ENCODE measurements at places on chromosomes 3 and 15.

DNA sequence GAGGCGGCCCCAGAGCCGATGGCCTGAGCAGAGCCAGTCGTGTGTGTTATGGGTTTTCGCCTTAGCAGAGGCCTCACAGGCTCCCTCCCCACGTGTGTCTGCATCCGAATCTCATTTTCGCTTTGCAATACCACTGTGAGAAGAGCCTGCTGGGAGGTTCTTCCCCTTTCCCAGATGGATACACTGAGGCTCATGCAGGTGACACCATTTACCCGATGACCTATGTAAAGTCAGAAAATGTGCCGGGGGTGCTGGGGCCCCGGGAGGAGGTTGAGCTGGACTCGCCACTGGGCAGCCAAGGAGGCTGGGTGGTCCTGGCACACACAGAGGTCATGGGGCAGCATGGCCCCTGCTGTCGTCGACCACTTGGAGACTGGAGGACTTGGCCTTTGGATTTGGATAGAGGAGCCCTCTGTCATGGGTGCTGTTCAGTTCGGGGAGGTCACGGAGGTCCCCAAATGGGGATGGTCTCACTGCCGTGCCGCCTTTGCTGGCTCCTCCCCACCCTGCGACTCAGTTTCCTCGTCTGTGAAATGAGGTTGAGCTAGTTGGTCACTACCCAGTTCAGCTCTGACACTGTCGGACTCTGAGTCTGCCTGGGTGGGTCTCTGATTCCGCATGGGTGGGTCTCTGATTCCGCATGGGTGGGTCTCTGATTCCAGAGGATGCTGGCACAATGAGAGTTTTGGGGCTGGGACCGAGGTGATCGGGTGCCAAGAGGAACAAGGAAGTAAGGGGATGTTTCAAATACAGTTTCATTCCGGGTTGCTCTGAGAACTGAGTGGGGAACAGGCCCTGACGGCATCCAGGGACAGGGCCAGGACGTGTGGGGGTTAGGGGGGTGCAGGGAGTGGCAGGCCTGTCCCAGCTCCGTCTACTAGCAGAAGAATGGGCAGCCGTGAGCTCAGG lies 23.2 kb upstream of the MUC4 start:
- DNase-seq, result no peak

- DNase-seq, result no peak
Observed at GRCh38 chr3:62246985-62247384, 126.4 kb downstream of the FEZF2 start.

GRCh38 chr15:77554306-77555080 lies 78.2 kb downstream of the LINGO1 start:
- DNase-seq, result no peak

GRCh38 chr3:5735896-5736295 lies 548.4 kb downstream of the EDEM1 start:
- DNase-seq, result no peak

DNA sequence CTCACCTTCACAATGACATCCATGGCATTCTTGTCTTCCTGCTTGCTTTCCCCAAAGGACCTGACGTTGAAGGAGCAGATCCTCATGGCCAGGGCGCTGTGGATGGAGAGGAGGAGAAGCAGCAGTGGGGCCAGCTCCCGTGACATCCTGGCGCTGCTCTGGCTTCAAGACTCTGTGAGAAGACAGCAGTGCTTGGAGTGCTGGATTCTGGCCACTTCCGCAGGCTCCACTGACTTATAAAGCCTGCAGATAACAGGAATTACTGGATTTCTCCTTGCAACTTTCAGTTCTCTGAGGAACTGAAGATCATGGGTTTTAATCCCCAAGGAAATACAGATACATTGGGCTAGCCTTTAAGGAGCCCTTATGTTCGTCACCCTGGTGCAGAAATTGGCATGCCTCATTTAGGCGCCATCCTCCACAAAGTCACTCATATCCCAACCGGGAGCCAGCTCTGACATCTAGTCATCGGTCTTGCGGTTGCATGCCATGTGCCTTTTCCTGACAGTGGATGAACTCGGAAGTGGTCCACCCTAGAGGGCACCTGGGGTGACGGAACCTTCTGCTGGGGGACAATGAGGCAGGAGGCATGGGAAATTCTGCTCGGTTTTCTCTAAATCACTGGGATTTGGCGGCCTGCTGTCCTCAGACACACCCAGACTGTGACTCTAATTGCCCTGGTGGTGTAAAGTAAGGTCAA lies at the start of gene DNASE1L3:
DNASE1L3 (minus strand) TSS at position 212 of the 700 bp plus-strand sequence; CDS start at position 146, 66 bp downstream.
- no peak for DNase-seq

- DNase-seq, result no peak
Observed at GRCh38 chr3:14175383-14176037, 2.9 kb downstream of the XPC start.

DNA sequence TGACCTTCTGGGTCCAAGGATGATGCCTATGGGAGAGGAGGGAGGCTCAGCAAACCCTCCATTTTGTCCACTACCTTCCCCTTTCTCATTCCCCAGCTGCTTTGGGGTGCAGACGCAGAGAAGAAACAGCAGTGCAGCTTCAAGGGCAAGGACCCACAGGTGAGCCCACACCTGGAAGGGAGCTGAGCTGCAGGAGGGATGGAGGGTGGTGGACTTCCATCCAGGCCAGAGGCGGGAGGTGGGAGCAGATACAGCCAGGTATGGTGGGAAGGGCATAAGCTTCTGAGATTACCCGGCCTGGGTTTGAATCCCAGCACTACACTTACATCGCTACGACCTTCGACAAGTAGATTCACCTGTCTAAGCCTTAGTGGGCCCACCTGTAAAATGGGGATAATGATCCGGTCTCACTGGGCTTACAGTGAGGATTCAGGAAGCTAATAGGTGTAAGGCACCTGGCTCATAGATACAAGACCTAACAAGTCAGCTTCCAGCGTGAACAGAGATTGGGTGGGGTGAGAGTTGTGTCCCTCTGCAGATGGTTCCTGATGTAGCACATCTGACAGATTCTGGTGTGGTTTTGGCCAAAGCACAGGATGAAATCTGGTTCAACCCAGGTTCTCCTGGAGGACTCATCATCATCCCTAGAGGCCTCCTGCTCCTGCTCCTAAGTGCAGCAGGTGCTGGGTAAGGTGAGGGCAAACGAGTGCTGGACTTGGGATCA lies 15.9 kb downstream of the CIB1 start:
- DNase-seq, result no peak

- no peak for DNase-seq
Observed at GRCh38 chr15:55786341-55786740, 43.4 kb upstream of the PRTG start.

DNA sequence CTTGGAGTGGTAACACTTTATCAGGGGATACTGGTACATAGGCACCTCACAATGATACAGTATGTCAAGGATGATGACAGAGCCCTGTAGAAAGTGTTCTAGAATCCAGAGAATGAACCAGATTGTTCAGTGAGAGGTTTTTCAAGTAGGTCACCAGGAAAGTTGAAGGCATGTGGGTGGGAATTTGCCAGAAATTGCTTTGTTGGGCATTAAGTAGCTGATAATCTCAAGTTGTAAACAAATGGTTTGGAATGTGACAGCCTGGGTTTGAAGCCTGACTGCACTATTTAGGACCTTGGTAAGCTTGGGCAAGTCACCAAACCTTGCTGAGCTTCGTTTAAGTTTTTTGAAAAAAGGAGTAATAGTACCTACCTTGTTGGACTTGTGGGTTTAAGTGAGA lies 12.5 kb downstream of the SLC35G2 start:
- DNase-seq, result no peak

DNA sequence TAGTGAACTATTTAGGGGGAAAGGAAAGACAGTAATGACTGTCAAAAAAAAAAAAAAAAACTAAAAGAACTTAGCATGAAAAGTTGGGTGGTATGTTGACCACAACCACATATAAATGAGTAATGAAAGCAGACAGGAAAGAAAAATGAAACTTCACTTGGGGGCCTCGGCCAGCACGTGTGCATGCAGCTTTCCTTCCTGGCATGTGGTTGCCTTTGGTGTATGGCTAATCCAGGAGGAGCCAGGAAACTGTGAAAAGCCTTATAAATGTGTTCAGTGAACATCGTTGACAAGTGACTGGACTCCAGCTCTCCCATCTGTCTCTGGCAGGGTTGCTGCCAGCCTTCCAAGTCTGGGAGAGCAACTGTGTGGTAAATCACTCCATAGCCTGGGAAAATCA lies 195.1 kb downstream of the DTWD1 start:
- no peak for DNase-seq

DNA sequence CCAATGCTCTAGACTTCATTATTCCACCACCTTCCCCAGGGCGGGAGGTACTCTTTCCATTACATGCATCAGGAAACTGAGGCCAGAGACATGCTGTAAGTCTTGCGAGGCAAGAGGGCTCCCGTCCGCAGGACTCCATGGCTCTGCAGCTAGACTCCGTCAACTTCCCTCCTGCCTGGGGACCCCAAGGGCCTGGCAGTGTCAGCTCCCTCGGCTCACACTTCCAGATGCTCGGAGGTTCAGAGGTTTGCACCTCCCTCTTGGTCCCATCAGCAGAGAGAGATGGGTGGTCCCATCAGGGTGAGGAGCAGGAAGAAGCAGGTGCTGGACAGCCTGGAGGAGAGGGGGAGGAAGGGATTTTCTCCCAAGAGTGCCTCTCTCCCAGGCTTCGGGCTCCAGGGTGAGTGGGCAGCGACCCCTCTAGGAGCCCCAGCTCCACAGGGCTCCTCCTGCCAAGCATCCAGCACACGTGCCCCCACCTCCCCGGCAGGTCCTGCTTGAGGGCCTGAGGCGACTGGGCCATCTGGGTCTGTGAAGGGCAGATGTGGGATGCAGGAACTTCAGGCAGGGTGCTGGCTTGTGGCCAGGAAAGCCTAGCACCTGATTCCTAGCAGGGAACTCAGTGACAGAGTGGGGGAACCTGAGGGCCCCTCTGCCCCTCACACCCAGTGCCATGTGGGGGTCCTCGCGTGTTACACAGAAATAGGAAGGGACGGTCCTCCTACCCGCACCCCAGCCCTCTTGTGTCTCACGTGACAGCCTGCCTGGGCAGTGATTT lies 9.3 kb downstream of the PAK6 start:
- no peak for DNase-seq

- no peak for DNase-seq
Observed at GRCh38 chr3:101779822-101780381, 891 bp downstream of the NXPE3 start.

DNA sequence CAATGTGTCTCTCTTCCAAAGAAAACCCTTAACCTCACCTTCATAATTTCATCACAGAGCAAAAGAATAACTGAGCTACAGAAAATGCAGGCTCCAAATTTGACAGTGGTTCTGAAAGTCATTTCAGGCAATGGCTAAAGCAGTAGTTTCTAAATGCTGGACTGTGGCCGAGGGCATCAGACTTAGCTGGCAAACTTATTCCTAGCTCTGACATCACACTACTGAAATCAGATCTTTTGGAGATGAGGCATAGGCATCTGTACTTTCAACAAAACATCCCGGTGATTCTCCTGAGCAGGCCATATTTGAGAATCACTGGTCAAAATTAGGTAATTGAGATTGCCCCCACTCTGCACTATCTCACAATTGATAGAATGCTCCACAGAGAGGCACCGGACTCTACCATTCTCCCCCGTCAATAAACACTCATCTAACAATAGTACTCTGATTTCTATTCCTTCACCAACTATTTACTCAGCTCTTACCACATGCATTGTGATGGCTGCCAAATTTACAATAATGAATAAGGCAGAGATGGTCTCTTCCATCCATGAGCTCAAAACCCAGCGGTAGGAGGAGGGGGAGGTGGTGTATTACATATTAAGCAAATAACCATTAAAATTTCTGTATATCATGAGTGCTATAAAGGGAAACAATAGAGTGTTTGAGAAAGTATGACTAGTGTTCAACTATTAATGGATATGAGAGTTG lies 57.3 kb upstream of the SPRED1 start:
- DNase-seq, result no peak

- no peak for DNase-seq
Observed at GRCh38 chr3:43905157-43905556, 214.4 kb downstream of the ABHD5 start.

GRCh38 chr3:122942937-122943827 lies 84.4 kb downstream of the SEMA5B start:
- DNase-seq, result peak; percentile 48

DNA sequence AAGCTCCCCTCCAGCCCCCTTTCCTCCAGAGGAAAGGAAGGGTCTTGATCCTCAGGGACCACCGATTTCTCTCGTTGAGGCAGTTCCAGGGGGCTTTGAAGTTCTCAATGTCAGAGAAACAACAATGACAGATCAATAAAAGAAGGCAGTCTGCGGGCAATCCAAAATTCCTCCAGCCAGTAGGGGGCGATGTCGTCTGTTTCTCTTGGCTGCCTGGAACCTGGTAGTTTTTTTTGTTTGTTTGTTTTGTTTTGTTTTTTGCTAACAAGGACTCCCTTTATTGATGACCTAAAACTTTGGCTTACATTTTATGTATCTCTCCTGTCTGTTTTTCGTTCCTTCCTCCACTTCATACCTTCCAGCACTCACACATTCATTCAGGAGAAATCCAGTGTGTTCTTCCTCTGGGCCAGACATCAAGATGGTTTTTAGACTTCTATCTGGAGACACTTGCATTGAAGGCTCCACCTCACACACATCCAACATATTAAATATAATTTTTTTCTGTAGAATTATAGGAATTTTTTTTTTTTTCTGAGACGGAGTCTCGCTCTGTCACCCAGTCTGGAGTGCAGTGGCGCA lies 276.6 kb downstream of the RPLP1 start:
- peak; percentile 6 for DNase-seq

DNA sequence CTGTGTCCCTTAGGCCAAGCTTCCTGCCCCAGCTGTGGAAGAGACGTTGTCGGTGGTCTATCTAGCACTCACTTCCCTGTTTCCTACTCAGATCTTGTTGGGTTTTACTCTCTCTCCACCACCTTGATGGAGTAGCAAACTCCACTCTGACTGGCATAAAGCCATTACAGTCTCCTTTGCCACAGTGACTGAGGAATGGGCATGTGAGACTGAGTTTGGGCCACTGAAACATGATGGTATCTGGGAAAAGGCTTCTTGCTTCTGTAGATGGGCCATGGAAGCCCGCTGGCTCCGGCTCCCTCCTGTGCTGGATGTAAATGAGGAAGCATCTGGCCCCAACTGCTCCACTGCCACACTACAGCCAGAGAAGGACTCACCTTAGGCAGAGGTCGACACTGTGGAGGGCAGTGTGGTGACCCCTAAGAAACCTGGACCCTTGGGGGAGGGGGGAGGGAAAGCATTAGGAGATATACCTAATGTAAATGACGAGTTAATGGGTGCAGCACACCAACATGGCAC lies 9.4 kb upstream of the CAMK1 start:
- DNase-seq, result no peak

DNA sequence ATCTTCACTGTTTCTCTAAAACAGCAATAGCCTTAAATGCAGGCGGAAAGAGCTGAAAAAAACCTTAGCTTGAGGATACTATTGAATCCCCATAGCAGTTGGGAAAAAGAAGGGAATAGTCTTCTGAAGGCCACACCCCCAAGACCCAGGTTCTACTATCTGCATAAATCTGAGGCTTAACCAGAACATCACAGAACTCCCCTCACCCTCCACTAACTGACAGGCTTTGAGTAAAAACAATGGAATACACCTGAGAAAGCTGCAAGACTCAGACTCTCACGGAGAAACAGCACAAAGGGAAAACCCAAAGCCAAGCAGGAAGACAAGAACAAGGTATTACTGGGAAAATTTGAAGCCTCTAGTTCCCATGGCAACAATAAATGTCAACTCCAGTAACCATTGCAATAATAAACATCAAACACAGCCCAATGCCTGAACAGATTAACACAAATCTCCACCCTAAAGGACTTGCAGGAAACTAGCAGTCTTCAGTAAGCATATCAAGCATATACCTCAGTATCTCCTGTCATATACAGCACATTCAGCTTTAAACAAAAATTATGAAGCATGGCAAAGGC lies 56.4 kb downstream of the TMCC1 start:
- DNase-seq, result peak; percentile 42
